ENCODE measurements at places on chromosomes 12 and 14.

- no peak for DNase-seq
Observed at GRCh38 chr12:132485619-132486018, 4.3 kb upstream of the FBRSL1 start.

- no peak for DNase-seq
Observed at GRCh38 chr12:47234576-47235141, 154.9 kb upstream of the AMIGO2 start.

- no peak for DNase-seq
Observed at GRCh38 chr12:19972325-19973288, 395.7 kb upstream of the PDE3A start.

DNA sequence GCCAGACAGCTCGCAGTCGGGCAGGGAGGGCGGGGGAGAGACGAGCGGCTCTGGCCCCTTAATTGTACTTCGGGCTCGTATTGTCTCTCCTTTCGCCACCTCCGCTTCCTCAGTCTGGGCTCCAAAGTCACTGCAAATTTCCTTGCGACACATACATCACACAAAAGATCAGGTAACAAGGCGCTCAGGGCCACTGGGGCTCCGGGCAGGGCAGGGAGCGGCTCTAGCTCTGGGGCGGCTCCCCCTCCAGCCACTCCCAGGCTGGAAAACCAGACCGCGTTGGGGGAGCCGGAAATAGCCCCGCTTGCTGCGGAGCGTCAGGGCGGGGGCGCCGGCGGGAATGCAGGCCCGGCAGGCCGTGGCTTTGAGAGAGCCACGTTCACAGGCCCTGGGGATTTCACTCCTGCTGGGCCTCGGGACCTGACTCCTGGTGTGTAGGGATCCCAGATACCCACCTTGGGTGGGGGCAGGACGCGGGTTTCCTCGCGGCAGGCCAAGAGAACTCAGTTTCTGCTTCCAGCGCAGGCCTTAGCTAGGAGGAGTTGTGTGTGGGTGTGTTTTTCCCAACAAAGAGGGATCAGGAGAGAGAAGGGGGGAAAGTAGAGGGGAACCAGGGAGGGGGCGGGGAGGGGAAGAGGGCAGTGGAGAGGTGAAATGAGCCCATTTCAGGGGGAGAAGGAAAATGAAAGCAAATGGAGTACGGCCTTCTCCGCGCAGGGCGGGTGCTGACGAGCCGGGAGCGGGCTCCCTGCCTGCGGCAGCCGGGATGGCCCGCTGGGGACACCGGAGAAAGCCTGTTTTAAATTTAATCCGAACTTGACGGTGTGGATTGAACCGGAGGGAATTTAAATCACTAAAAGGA lies 4.4 kb upstream of the HOXC9 start:
- DNase-seq, result no peak

- no peak for DNase-seq
Observed at GRCh38 chr14:68513838-68514607, 278.8 kb downstream of the ZFP36L1 start.

GRCh38 chr12:120865098-120865497 lies 39.1 kb downstream of the SPPL3 start:
- DNase-seq, result no peak

DNA sequence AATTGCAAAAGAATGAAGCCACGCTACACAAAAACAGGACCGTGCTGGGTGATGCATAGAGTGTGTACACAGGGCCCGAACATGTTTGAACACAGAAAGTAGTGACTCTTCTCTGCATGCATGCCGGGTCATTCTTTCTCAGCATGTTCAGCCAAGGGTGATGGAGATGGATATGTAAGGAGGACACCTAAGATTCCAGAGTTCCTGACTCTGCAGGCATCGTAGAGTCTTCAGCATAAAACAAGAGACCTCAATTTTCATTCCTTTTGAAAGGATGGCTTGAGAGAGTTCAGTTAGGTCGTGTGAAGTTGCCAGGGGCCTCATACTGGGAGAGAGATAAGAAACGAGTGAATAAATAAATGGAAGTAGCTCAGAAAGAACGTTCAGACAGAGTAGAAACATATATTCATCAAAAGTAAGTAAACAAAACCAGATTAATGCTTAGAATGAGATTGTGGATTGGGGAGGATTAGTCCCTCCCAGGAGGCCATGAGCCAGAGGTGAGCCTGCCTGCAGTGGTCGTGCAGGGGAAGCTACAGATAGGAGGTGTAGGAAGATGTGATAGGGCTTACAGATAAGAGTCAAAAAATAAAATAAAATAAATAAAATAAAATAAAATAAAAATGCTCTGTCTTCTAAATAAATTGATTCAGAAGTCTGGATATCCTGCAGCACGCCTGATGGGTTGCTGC lies 27.6 kb upstream of the SEL1L start:
- no peak for DNase-seq

- DNase-seq, result no peak
Observed at GRCh38 chr12:108589840-108590229, 8.0 kb downstream of the TMEM119 start.

DNA sequence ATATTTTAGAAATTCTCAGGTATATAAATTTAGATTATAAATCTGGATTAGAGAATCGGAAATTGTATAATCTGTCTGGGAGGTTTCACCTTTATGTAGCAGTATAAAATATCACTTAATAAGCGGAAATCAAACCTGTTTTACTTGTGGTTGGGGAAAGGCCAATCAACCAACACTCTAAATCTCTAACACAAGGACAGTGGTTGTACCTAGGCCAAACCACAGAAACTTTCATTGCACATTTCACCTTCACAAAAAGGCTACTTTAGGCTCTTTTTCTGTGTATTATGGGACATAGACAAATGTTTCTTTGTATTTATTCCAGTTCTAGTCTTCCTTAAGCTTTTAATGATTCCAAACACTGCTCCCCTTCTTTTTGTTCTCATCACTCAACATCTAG lies 19.8 kb downstream of the ERH start:
- DNase-seq, result no peak

DNA sequence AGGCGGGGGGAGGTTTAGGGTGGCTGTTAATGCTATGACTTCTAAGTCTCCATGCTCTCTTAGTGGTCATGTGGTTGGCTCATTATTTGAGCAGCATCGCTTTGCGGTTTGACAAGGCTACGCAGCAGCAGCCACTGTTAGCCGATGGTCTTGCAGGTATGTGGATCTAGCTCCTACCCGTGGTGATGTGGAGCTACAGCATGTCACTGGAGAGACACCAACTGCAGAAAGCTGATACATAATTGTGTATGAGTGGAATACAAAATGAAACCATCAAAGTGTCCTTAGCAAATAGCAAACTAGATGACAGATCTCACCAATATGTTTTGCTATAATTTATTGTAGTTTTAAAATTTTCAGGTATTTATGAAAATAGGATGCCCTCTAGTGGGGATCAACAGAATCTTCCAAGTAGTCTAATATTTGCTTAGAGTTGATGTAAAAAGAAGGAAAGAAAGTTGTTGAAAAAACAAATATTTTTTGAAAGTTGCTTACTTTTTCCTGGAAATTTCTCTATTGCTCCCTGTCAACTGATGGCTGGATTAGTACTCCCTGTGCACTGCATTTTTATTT lies 94.9 kb downstream of the NAV3 start:
- peak; percentile 88 for DNase-seq

GRCh38 chr14:89866458-89866857 lies 88.1 kb downstream of the EFCAB11 start:
- no peak for DNase-seq

DNA sequence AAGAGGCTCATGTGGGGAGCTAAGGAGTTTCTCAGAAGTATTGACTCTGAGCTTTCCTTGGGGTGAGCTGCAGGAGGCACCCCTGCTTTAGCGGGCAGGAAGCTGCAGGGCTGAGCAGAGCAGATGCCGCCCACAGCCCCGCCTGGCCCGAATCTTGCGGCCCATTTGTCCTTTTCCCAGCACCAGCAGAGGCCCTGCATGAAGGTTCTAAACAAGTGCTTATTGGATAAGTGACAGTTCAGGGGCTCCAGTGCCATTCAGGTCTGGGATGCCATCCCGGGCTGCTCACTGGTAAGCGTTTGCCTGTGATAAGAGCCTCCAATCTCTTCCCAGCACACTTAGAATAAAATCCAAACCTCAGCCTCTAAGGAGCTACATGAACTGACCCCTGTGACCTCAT lies 11.4 kb downstream of the RILPL1 start:
- DNase-seq, result no peak

DNA sequence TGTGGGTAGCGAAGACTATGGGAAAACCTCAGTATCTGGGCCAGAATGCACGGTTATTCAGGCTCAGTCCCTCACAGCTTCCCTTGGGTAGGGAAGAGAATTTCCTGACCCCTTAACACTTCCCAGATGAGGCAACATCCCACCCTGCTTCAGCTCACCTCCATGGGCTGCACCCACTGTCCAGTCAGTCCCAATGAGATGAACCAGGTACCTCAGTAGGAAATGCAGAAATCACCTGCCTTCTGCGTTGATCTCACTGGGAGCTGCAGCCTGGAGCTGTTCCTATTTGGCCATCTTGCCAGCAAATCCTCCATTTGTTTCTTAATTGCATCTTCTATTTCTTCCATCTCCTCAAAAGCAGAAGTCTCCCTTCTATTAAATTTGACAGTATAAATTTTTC lies 104.4 kb downstream of the FOXA1 start:
- no peak for DNase-seq

GRCh38 chr12:104355630-104356029 lies 52.1 kb downstream of the EID3 start:
- DNase-seq, result no peak

DNA sequence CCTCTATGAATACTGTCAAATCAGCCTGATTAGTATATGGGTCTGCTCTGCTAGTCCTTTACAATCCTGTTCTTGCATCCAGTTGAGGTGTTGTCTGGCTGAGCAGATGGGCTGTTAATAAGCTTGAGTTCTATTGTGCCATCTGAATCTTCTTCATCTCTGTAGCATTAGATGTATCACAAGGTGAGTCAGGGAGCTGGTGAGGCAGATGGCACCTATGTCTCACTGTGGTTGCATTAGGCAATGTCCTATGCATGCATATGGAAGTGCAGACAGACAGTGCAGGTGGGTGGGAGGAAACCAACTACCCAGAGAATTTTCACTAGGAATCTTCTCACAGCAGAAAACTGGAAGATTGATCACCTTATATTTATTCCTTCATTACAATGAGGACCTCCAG lies 165.7 kb upstream of the STXBP6 start:
- no peak for DNase-seq

DNA sequence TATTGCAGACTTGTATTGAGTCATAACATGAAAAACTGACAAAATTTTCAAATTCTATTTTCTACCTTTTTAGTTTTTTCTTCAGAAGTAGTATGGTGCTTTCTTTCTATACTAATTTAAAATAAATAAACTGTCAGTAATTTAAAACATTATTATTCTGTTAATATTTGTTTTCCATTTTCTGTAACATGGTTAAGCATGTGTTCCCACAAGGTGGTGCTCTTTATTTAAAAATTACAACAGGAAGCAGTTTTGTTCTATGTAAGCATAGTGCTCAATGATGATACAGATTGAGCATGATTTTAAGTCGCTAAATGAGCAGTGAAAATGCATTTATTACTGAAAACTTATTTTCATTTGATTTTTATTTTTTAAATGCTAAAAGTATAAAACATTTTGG lies 114.6 kb downstream of the PPFIA2 start:
- DNase-seq, result peak; percentile 25

DNA sequence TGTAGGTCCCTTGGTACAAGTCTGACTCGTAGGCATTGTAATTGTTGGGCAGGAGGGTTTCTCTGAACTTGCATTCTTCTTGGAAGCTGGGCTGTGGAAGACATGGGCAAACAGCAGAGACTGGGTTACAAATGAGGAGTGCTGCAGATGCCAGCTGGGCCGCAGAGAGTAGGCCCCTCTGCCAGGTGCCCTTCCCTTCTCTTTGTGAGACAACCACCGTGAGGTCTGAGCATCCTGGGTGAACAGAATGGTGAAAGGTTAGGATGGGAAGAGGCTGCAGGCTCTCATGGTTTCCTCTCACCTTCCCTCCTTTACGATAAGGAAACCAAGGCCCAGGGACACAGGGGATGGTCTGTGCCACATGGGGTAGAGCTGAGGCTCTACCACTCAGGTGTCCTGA lies 11.3 kb downstream of the FGF6 start:
- no peak for DNase-seq

- no peak for DNase-seq
Observed at GRCh38 chr12:25965682-25966081, 7.2 kb downstream of the RASSF8 start.

GRCh38 chr12:109387425-109388166 lies 39.9 kb downstream of the MYO1H start:
- peak; percentile 31 for DNase-seq

DNA sequence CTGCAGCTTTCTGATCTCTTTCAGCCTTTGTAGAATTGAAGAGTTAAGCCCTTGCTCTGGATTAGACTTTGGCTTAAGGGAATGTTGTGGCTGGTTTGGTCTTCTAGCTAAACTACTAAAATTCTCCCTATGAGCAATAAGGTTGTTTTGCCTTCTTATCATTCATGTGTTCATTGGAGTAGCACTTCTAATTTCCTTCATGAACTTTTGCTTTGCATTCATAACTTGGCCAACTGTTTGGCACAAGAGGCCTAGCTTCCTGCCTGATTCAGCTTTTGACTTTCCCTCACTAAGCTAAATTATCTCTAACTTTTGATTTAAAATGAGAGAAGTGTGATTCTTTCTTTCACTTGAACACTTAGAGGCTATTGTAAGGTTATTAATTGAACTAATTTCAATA lies 384.3 kb downstream of the RAD51B start:
- DNase-seq, result no peak

DNA sequence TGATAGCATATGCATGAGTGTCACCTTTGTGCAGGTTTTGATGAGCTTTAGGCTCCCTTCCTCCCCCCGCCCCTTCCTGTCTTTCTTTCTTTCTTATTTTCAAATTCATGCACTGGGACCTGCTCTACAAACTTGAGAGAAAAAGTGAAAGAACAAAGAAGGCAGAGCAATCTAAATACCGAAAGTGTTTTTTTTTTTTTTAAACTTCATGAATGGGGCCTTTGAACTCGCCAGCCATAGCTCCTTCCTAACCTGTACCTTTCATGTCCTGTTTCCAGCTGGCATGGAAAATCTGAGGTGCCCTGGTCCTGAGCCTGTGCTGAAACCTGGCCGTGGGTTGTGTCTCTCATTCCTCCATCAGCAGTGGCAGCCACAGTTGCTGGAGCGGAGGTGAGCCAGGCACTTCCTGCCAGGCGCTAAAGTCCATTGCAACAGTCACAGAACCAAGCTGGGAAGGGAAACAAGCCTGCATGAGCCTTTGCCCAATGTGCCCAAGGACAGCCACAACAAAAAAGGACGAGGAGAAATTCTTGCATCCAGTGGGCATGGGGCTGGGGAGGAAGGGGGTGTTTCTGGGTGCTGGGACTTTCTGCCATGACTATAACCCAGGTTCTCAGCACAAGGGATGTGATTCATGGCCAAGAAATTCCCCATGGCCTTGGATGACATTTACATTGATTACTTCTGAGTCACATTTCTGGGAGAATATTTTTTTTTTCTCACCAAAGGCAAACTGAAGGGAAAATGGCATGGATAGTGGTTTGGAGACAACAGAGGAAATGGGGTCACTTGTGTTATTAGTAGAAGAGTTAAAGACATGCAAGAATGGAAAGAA lies 102.7 kb downstream of the TMEM30B start:
- DNase-seq, result peak; percentile 96

- DNase-seq, result no peak
Observed at GRCh38 chr12:18146363-18146762, 56.4 kb upstream of the RERGL start.

GRCh38 chr12:69457433-69457832 lies 12.8 kb upstream of the FRS2 start:
- DNase-seq, result no peak

Data from kidney capillary endothelial cell (primary cell).